GM12865 (cell line): ENCODE measurements at places on chromosomes 4 and X.

- no peak for DNase-seq
These were observed 167.5 kb upstream of the PDE5A start for GRCh38 chr4:119795986-119796578.

GRCh38 chr4:129140521-129140920 is 44.6 kb downstream of the C4orf33 start:
- no peak for DNase-seq

DNA sequence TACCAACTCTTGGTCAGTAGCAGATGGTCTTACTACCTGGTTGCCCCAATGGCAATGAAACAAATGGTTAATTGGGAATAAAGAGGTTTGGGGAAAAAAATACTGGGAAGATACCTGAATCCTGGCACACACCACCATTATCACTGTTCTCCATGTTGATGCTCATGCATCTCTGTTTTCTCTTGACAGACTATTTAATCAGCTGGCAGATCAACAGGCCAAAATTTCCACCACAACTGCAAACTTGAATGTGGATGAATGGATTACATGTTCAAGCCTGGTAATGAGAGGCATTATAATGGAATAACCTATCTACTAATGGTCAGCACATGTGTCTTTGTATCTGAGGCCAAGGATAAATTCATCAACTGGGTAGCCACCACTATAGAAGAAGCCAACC is 45.7 kb downstream of the ZNF721 start:
- DNase-seq = no peak

- DNase-seq = no peak
These were observed 4.1 kb upstream of the NR0B1 start for GRCh38 chrX:30313322-30313721.

- no peak for DNase-seq
These were observed 82.2 kb downstream of the STOX2 start for GRCh38 chr4:183986971-183987946.

GRCh38 chr4:88320780-88321373 is 36.5 kb upstream of the PPM1K start:
- DNase-seq = peak; percentile 89

DNA sequence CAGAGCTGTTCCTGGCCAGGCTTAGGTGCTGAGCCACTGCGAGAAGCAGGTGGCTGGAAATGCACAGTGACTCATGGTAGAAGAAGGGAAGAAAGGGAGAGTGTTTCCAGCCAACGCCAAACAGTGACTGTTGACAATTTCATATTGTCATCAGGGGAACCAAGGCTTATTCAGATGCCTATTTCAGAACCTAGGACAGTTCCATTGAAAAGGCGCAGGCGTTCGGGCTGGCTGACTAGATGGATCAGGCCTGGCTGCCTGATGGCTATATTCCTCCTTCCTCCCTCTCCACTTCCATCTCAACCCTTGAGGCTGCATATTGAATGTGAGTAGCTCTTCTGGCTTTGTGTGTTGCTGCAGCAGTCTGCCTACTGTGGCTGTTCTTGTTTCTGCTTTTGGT is 73.0 kb upstream of the FRMPD4 start:
- DNase-seq = no peak

DNA sequence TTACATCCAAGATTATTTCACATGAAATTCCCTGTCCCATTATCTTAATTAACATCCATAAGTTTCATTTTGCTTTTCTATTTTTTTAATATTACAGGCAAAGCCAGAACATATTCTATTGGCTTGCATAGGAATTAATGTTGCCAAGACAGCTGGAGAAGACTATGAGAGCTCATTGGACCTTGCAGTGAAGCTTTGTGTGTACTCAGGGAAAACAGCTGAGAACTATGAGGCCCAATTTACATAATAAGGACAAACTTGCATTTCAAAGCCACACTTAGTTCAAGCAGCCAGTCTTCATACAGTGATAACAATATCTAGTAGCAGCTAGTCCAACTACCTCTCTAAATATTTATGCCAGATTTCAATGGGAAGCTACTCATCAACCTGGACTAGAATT is 134.4 kb downstream of the DDX53 start:
- no peak for DNase-seq

GRCh38 chr4:111802191-111802590 is 343.1 kb upstream of the FAM241A start:
- DNase-seq = no peak

DNA sequence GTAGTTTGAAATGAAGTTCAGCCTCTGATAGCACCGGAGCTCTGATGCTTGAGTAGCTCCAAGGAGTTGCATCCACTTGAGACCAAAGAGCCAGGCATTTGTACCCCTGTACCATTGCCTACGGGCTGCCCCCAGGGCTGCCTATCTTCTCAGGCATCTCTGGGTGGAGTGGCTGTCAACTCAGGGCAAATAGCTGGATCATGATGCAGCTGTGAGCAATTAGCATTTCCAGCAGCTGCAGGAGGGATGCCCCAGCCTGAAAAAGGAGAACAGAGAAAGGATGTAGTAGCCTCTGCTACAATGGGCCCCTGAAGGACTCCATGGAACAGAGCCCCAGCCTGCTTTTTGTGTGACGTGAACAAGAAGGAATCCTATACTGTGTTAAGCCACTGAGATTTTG is 492.6 kb downstream of the BCOR start:
- no peak for DNase-seq

DNA sequence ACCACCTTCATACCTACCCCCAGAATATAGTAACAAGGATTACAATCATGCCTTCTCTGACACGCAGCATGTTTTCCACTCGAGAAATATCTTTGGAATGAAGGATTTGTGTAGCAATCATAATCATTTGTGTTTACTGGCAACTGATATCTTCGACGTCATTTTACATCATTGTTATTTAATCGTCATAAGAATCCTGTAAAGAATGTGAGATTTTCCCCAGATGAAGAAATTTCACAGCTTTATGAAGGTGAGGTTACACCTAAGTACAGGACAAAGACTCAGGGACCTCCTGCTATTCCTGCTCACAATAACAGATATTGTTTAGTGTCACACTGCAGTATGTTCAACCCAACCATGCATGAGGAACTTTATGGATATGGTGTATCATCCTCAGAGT is 198.2 kb upstream of the LDB2 start:
- no peak for DNase-seq

DNA sequence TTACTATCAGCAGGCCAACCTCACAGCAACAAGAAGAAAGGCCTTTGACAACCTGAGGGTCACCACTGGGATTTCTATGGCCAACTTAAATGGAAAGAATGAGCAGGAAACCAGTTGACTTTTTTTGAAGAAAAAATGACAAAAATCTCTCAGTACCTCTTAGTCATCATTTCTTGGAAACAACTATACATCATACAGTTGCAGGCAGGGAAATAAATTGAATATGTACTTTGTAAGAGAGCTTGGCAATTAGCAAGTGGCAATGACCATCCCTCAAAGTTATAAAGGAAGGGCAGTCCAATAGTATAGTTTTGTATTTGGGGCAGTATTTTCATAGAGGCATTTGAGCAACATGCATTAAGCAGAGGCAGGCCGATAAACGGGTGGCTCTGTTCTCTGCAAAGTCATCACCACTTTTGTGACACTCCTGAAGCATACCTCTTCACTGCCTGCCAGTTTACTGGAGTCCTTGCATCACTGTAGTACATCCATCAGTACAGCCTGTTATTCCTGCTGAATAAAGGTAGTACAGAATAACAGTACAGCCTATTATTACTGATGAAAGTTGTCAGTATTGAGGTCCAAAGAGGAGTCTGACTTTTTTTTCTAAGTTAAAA is 83.3 kb upstream of the AMELX start:
- DNase-seq = no peak

- DNase-seq = no peak
These were observed 15.3 kb downstream of the SOWAHB start for GRCh38 chr4:76882630-76883029.

GRCh38 chr4:114890773-114891172 is 222.6 kb downstream of the NDST4 start:
- DNase-seq = no peak

DNA sequence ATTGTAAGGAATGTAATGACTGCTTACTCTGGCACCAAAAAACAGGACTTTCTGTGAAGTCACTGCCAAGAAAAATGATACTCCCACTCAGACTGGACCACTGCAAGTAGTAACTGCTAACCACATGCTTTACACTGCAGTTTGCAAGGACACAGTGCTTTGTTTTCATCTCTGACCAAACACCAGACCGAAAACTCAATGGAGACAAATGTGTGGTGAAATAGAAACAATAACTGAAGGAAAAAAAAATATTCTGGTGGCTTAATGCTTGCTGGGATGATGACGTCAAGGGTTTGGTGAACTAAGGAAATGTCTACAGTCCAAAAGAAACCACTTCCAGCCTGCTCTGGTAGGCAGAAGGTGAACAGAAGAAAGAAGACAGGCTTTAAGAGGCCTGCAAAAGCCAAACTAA is 13.2 kb downstream of the GPC4 start:
- DNase-seq = no peak

GRCh38 chrX:98731821-98732220 is 1678.3 kb downstream of the PCDH19 start:
- DNase-seq = no peak

GRCh38 chr4:41448934-41449333 is 89.0 kb upstream of the LIMCH1 start:
- no peak for DNase-seq

DNA sequence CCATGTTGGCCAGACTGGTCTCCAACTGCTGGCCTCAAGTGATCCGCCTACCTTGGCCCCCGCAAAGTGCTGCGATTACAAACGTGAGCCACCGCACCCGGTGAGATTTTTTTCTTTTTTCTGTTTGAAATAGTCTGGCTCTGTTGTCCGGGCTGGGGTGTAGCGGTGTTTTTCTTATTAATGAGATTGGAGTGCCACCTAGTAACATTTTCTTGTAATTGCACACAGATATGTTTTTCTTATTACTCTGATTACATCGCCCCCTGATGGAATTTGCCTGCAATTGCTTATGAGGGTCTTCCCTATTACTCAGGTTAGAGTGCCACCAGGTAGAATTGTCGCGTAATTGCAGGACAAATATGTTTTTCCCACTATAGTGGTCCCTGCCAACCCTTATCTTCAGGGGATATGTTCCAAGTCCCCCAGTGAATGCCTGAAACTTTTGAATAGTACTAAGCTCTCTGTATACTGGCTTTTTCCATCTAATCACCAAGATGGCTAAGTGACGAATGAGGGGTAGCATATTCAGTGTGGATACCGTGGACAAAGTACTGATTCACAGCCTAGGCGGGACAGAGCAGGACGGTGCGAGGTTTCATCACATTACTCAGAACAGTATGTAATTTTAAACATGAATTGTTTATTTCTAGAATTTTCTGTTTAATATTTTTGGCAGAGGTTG is 8.6 kb upstream of the PDHA1 start:
- peak; percentile 81 for DNase-seq

GRCh38 chrX:105876658-105877057 is 54.3 kb downstream of the NRK start:
- peak; percentile 17 for DNase-seq

DNA sequence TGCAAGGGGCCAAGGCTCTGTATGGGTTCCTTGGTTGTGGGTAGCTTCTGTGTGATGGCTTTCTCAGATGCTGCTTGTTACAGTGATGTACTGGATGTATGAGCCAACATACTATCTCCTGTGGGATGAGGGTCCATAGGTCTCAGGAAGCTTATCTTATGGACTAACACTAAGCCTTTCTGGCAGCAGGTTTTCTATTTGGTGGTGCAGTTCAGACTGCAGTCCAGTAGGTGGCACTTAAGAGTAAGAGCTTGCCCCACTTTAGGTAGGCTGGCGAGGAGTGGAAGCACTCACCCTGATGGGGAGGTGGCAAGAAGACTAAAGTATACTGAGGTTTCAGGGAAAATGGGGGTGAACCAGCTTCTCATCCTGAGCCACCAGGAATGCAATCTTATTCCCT is 306.7 kb upstream of the MAOA start:
- DNase-seq = peak; percentile 65

DNA sequence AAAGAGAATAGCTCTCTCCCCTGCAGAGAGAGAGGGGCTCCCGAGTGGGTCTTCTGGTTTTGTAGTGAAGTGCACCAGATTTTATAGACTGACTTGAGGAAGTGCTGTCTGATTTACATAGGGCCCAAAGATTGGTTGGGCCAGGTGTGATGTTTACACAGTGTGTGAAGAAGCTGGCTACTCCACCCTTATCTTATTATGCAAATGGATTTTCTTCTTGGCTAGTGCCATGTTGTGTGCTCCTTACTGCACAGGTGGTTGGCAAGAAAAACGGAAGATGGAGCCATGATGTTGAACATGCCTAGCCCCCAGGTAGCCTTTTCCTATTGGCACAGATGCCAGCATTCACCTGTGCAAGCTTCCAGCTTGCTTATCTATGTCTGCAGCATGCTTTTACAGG is 112.4 kb upstream of the ARHGAP24 start:
- DNase-seq = no peak

- peak; percentile 11 for DNase-seq
These were observed 22.9 kb upstream of the G3BP2 start for GRCh38 chr4:75696071-75696470.

DNA sequence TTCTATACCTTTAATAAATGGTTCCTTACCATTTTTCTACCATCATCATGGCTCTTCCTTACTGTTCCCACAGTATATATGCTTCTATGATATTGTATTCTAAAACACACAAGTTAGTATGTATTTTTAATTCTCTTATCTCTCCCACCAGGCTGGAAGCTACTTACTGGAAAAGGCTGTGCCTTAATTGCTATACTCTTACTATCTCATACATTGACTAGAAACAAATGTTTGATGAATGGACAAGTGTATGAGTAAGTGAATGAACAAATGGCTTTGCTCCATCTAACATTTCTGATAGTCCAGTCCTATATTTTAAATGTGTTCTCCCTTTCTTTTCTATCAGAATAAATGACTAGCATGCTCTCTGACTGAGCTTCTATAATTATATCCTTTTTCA is 320.8 kb upstream of the RASGEF1B start:
- DNase-seq = no peak

DNA sequence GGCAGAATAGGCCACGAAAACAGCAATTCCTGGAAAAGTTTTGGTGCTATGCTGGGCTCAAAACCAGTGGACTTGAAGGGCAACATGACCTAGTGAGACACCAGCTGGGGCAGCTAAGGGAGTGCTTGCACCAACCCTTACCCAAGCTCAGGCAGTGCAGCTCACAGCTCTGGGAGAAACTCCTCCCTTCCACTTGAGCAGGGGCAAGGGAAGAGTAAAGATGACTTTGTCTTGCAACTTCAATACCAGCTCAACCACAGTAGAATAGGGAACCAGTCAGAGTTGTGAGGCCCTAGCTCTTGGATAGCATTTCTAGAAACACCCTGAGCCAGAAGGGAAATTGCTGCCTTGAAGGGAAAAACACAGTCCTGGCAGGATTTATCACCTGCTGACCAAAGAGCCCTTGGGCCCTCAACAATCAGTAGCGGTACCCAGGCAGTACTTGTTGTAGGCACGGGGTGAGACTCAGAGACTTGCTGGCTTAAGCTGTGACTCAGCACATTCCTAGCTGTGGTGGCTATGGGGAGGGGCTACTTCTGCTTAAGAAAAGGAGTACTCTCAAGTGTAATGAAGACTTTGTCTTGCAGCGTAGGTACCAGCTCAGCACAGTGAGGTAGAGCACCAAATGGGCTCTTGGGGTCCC is 19.7 kb upstream of the ABCG2 start:
- DNase-seq = peak; percentile 21
